ENCODE measurements at places on chromosomes 2 and 18. TPM values are rescaled to one million over a fixed set of nuclear protein-coding genes. Genes with fewer than 3 reads are reported as not detected.

The MOGAT1 gene
- not detected for total RNA-seq

The CRYGA gene
- not detected for total RNA-seq

The IGFBP5 gene
- not detected for total RNA-seq

The SAG gene
- total RNA-seq = 0.15 TPM
